ENCODE measurements at places on chromosomes 6 and 20.

DNA sequence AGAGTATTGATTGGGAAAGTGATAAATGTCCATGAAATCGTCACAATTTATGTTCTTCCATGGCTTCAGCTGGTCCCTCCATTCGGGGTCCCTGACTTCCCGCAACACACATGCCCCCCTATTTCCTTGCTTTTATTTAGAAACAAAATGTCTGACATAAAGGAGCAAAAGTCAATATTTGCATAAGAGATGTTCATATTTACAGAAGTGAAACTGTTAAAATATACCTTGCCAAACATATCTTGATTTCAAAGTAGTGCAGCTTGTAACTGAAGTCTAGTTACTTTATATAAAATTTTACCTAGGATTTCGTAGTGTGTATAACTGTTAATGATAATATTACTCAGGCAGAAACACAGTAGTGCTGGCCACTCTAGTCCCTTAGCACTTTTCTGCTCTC, 548.9 kb upstream of the ADGRB3 start:
- no peak for DNase-seq

- no peak for DNase-seq
Observed at GRCh38 chr20:891706-892080, 24.4 kb downstream of the ANGPT4 start.

- DNase-seq, result no peak
Observed at GRCh38 chr6:6858533-6858982, 249.2 kb upstream of the RREB1 start.

- no peak for DNase-seq
Observed at GRCh38 chr6:43995137-43995536, 132.1 kb downstream of the MRPL14 start.

GRCh38 chr20:52251827-52252226, 60.2 kb upstream of the ZFP64 start:
- DNase-seq, result no peak

DNA sequence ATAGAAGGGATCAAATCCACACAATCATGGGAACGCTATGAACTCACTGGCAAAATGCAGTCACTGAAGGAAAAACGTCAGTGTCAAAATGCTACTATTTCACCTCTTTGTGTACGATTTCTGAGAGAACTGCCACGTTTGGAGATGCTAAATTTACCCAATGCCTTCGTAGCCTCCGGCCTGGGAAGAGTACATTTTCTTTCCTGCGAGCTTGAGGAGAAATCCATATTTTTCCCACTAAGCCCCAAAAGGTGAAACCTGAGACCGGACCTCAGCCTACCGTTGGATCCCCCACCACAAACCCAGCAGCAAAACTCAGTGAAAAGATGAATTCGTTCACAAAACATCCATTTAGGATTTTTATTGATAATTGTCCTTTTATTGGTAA, 131.7 kb downstream of the GPX5 start:
- peak; percentile 21 for DNase-seq

- no peak for DNase-seq
Observed at GRCh38 chr6:57207872-57208271, 14.2 kb downstream of the RAB23 start.

DNA sequence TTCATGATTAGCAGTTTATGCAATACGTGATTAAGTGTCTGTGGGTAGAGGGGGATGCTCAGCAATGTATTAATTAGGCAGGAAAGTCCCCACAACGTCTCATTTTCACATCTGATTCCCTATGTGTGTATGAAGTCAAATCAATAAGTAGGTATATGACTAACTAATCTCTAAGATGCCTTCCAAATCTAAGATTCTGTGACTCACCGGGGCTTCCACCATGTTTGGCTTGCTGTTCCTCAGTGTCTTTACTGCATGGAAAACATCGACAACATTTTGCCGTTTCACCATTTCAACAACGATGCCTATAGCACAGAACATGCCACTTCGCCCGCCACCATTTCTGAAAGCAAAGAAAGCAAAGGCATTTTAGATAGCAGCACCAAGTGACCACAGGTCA, 72.0 kb upstream of the THEMIS start:
- DNase-seq, result no peak

DNA sequence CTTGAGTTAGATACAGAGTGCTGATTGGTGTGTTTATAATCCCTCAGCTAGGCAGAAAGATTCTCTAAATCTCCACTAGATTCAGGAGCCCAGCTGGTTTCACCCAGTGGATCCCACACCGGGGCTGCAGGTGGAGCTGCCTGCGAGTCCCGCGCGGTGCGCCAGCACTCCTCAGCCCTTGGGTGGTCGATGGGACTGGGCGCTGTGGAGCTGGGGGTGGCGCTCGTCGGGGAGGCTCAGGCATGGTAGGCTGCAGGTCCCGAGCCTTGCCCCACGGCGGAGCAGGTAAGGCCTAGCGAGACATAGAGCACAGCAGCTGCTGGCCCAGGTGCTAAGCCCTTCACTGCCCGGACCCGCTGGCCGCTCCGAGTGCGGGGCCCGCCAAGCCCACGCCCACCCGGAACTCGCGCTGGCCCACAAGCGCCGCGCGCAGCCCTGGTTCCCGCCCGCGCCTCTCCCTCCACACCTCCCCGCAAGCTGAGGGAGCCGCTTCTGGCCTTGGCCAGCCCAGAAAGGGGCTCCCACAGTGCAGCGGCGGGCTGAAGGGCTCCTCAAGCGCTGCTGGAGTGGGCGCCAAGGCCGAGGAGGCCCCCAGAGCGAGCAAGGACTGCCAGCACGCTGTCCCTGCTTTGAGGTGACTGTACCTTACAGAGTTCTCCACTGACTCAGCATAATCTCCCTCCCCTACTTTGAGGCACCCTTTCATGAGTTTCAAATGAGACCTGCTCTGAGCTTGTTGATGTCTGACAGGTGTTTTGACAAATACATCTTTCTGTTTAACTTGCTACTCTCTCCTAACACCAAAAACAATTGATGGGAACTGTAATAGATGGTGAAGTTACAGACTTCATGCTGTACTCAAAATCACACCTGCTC, 3.9 kb upstream of the SSR1 start:
- no peak for DNase-seq

GRCh38 chr20:57576617-57577550, 16.0 kb downstream of the PCK1 start:
- DNase-seq, result no peak

DNA sequence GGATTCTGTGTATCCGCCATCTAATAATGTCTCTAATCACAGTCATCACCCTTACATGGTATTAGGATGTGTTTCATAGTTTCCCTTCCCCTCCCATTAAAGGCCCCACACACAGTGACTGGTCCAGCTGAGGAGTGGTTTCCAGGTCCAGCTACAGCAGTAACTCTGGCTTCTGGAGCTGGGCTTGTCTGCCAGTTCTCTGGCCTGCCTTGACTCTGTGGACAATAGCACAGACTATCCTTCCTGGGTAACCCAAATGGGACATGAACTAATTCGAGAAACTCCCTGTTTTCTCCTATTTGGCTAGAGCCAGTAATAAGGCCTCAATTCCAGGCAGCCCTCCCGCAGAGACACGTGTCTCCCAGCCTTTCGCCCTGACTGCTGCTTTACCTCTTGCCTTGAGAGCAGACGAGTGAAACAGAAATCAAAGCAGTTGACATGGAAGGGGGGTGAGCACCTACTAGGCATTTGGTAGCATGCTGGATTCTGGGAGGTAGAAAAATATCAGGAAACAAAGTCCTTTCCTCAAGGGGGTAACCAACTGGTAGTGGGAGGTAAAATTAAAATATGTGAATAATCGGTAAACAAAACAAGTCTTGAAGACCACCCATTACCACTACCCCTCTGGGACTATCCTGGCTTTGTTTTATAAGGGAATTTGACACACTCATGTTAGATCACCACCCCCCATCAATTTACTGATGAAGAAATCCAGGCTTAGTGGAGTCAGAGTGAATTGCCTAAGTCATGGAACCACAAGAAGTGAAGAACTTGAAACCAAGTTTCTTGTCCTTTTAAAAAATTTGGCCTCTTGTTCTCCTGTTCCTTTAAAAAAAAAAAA, 1.2 kb downstream of the TRAF3IP2 start:
- DNase-seq, result no peak

DNA sequence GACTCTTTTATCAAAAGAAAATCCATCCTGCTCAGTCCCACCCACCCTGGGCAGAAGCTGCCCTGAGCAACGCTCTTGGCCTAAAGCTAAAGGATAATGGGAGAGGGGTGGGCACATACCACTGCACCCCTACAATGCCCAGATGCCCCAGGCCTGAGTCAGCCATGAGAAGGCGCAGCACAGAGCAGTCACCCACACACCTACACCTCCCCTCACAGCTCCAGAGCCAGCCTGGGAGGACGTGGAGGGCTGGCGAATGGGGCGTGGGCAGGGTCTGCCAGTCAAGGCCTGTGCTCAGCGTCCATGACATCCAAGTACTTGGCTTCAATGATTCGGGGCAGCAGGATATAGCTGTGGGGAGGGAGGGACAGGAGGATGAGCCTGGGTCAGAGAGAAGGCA, 11.5 kb downstream of the SLC4A11 start:
- no peak for DNase-seq

DNA sequence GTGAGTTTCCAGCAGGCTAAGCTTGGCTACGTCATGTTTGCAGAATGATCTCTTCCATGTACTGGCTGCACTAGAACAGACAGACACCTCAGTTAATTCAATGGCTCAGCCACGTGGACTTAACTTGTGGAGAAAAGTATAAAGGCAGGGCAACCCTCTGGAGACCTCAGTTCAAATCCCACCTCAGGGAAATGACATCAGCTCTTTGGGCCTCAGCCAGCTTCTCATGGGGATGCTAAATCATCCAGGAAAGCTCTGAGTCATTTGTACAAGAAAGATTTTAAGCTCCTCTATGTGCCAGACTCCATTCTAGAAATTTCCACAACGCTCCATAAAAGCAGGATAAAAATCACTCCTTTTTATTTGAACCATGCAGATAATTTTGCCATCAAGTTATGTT, 128.5 kb upstream of the SALL4 start:
- DNase-seq, result no peak

DNA sequence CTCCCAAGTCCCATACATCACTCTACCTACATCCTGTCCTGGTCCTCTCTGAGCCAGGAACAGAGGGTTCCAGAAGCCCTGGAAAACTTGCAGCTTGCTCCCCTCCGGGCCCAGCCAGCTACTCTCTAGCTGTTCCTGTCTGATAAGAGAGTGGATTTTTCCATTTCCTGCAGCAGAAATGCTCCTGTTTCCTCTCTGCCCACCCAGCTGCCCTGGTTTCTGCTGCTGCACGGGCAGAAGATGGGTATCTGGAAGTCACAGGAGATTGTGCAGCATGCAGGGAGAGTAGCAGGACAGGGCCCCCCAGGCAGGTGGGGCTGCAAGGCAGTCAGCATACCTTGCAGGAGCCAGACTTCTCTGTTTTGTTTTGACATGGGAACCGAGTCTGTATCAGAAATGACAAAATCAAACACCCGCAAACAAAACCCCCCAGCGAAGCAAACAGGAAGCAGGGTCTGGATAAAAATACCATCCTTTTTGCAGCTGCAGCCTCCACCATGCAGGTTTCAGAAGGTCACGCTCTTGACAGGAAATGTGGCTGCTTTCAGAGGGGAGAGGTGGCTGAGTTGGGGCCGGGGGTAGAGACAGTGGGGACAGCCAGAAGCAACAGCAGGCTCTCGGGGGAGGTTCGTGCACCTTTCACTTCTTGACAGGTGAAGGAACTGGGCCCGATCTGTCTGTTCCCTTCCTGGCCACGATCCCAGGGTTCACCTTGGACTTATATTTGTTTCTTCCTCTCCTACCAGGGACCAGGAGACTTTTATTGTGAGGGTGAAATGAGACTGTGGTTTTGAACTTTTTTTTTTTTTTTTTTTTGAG, 50.8 kb upstream of the FAM83D start:
- DNase-seq, result no peak

GRCh38 chr6:106849676-106850332, 124.7 kb downstream of the CD24 start:
- no peak for DNase-seq

GRCh38 chr6:134187154-134187553, 130.8 kb downstream of the SGK1 start:
- DNase-seq, result no peak

DNA sequence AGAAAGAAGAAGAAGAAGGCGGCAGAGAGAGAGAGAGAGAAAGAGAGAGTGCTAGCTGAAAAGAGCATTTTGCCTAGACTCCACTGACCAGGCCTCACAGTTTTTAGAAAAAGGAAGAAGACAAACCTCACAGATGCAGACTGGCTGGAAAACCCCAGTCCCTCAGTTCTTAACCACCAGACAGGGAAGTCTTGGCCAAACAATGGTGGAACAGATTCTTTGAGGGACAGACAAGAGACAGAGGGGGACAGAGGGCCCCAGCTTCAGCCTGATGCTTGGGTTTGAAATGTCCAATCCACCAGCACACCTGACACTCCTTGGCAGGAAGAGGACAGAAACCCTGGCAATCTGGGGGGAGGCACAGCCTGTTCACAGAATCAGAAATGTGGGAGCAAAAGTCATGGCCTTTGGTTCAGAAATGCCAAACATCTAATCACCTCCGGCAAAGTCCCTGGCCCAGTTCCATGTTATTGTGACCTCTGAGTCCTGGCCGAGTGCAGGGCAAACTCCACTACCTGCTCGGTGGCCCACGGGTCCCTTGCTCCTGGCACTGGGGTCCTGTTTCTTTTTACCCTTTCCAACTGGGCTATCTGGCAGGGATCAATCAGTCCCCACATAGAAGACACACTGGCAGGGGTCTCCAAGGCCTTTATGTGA, 235.2 kb downstream of the LY86 start:
- no peak for DNase-seq

GRCh38 chr20:46701556-46701955, 7.9 kb upstream of the SLC2A10 start:
- no peak for DNase-seq

DNA sequence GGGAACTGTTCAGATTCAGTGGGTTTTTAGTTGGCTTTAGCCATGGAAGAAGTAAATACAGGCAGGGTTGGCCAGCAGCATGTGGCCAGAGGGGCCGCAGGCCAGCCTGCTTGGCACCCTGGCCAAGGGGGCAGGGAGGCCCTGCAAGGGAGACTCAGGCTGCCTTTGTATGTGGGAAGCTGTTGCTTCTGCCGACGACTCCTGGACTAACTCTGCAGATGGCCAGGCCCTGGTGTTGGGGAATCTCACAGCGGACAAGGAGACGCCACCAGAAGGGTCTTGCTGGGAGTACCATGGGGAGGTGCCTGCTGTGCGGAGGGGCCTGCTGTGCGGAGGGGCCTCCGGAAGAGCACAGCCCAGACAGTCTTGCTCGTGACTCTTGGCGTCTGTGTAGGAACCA, 25.2 kb downstream of the PYGB start:
- no peak for DNase-seq

DNA sequence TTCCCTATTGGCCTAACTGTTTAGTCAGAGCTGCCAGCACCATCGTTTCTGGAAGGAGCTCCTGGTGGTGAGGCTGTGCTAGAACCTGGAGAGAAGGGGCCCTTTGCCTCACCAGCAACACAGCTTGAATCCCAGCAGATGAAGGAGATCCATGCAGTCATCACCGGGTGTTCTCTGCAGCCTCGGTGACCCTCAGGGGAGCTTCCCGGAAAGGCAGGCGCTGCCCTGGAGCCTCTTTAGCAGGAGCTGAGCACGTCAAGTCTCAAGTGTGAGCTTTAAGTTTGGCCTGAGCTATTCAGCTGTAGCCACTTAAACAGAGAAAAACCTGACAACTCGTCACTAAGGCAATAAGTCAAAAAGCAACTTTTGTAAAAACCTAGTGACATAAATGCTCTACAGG, 181.2 kb upstream of the FOXQ1 start:
- no peak for DNase-seq

All from NCI-H2227 treated with DMSO at 0.1 percent for 48 hours (cell line).